SK-N-SH (cell line): ENCODE measurements at places on chromosomes 2 and 18. TPM values are rescaled to one million over a fixed set of nuclear protein-coding genes. Genes with fewer than 3 reads are reported as not detected.

The LRRC30 gene
- polyA plus RNA-seq: not detected in 2 replicates

The CHST10 gene
- 17.6 and 20.0 TPM in 2 replicates for polyA plus RNA-seq

The SPHKAP gene
- under 0.01 TPM in 1 of 2 replicates, not detected in the other for polyA plus RNA-seq

The DIS3L2 gene
- 16.4 and 17.9 TPM in 2 replicates for polyA plus RNA-seq

The PARD3B gene
- polyA plus RNA-seq: 0.87 and 0.89 TPM in 2 replicates

DNA sequence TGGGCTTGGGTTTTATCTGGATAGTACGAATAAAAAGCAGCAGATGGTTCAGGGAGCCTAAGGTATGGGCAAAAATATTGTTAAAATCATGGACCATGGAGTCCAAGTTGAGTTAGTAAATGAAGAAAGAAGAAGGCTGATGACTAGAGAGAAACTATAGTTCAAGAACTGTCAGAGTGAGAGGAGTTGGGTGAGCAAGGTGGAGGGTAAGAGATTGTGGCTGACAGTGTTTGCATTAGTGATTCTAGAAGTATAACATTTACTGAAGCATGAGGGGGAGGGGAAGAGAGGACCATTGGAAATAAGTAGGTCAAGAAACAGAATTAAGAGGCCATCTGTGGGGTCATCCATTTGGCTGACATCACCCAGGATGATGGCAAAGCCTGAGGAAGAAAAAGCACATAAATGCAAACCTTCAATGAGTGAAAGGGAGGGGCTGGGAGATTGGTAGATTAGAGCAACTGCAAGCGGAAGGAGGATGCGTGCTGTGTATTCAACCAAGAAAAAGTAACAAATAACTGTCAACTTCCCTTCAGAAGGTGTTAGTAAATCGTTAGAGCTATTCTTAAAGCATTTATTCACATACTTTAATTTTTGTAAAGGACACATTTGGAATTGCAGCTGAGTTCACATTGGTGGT, 392.8 kb downstream of the TSN start:
- no peak for DNase-seq

DNA sequence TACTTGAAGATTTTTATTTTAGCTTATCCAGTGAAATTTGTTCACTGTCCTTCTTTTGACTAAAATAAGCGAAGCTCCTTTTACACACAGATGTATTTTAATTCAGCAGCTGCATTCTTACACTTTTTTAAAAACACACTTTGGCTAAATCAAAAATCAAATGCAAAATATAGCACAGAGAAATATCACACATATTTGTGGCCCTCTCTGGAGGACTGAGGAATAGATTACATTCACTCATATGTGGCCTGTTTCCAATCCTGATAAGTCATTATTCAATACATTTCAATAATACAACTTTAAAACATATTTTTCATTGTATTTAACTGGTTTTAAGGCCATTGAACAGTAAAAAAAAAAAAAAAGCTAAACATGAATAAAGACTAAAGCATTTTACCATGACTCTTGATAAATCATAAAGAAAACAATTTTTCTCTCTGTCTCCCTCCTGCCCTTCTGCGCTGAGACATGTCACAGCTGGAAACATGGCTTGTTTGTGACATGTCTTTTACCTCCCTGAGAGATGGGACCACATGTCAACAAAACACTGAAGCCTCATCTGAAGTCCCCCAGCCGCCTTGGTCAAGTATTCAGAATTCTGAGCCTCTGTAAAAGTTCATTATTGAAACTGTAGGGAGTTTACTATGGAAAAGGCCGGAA, 221.0 kb downstream of the ZNF407 start:
- DNase-seq: no peak

DNA sequence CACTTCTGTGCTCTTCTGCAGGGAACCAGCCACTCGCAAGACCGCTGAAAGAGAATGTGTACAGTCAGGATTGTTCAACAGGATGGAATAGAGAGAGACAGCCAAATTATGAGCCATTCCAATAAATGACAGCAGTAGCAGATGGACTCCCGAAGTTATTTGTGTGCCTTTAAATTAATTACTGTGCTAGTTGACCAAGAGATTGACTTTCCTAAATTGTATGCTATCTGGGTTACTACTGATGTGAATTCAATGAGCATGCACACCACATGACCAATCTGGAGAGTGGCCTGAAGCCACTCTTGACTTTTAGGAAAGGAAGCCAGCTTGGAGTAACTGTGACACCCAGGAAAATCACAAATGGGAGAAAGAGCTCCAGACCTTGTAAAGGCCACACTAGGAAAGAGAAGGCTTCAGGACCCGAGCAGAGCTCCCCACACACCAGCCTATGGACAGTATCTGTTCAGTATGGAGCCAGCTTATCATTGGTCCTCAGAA, 52.8 kb downstream of the CHMP3 start:
- DNase-seq: no peak

DNA sequence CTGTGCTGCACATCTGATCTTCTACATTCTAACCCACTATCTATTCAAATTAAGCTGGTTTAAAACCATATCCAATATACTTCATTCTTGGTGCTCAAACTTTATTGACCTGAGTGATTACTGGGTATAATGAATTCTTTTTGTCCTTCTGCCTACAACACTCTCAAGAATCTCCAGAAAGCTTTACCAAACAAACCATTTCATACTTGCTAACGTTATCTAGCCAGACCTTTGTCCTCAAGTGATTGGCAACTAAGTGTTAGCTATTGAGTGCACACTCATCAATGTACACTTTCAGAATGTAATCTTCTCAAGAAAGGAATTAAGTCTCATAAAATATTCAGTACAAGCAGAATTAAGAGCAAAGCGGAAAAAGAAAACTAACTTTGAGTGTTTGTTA, 1.4 kb downstream of the SUCLG1 start:
- DNase-seq: no peak
